Aortic smooth muscle cell (primary cell): ENCODE measurements at places on chromosomes 7 and 10. TPM values are rescaled to one million over a fixed set of nuclear protein-coding genes. Genes with fewer than 3 reads are reported as not detected.

Gene CPA2
- not detected in 2 replicates for total RNA-seq

Gene PTN
- total RNA-seq: 20.6 and 43.0 TPM in 2 replicates

Gene JCAD
- total RNA-seq: 17.1 and 17.3 TPM in 2 replicates

Gene HOXA4
- 0.12 and 0.13 TPM in 2 replicates for total RNA-seq

Gene GIMAP1
- 0.25 and 0.26 TPM in 2 replicates for total RNA-seq

Gene SPDYE1
- not detected in 2 replicates for total RNA-seq

Gene PPP1R17
- not detected in 2 replicates for total RNA-seq

Gene PKD1L1
- total RNA-seq: 0.13 and 0.25 TPM in 2 replicates

Gene PDZD8
- 15.9 and 18.8 TPM in 2 replicates for total RNA-seq

Gene PI4K2A
- 23.3 and 25.0 TPM in 2 replicates for total RNA-seq

Gene OR6B1
- total RNA-seq: not detected in 2 replicates

Gene C7orf57
- total RNA-seq: under 0.01 TPM in 1 of 2 replicates, not detected in the other

Gene CALHM2
- 30.1 and 38.6 TPM in 2 replicates for total RNA-seq

Gene PRSS37
- total RNA-seq: not detected in 2 replicates

Gene RBM20
- 0.66 and 1.1 TPM in 2 replicates for total RNA-seq

Gene CALHM3
- not detected in 2 replicates for total RNA-seq

Gene POM121L12
- not detected in 2 replicates for total RNA-seq

Gene VSTM4
- total RNA-seq: 5.2 TPM in 2 replicates

Gene FAM180A
- total RNA-seq: 69.9 and 78.5 TPM in 2 replicates

Gene HOXA13
- not detected in 2 replicates for total RNA-seq

Gene HMX2
- not detected in 2 replicates for total RNA-seq

Gene CASTOR2
- total RNA-seq: 8.1 and 11.8 TPM in 2 replicates

Gene PAX4
- not detected in 2 replicates for total RNA-seq

Gene FBH1
- total RNA-seq: 109 and 137 TPM in 2 replicates

Gene GSAP
- 2.1 and 2.7 TPM in 2 replicates for total RNA-seq

Gene SEMA3D
- 18.9 and 27.4 TPM in 2 replicates for total RNA-seq

Gene FBXL13
- total RNA-seq: 4.4 and 4.5 TPM in 2 replicates

Gene TEX36
- not detected in 2 replicates for total RNA-seq

Gene TAS2R3
- 0.92 and 1.5 TPM in 2 replicates for total RNA-seq

Gene FKBP9
- 318 and 351 TPM in 2 replicates for total RNA-seq

Gene C10orf62
- 0.12 and 0.13 TPM in 2 replicates for total RNA-seq

Gene OR2A5
- not detected in 2 replicates for total RNA-seq

Gene BLVRA
- 35.6 and 35.8 TPM in 2 replicates for total RNA-seq

Gene AASS
- 32.0 and 41.3 TPM in 2 replicates for total RNA-seq

Gene GPNMB
- 172 and 285 TPM in 2 replicates for total RNA-seq

Gene RPP30
- total RNA-seq: 34.3 and 36.6 TPM in 2 replicates

Gene HYAL4
- not detected in 2 replicates for total RNA-seq

Gene TSPAN33
- total RNA-seq: 0.06 and 0.13 TPM in 2 replicates

Gene TRPV5
- not detected in 2 replicates for total RNA-seq

Gene CNNM1
- under 0.01 TPM in 1 of 2 replicates, not detected in the other for total RNA-seq

Gene FAM25A
- total RNA-seq: not detected in 2 replicates

Gene FAM241B
- total RNA-seq: 0.13 and 0.19 TPM in 2 replicates

Gene SPAG6
- 0.06 TPM in 1 of 2 replicates, not detected in the other for total RNA-seq

Gene COMMD3
- 68.8 and 77.6 TPM in 2 replicates for total RNA-seq

Gene WNT8B
- total RNA-seq: not detected in 2 replicates
